Stimulated activated CD8-positive, alpha-beta memory T cell treated with anti-CD3 and anti-CD28 coated beads, Interleukin-15, amount 100 ng/mL, for 1 hour (primary cell): ENCODE measurements at places on chromosomes 7 and 10.
A peak's percentile ranks its signal among the peaks of the same experiment; 100 is the strongest.

- no peak for DNase-seq
Measured at GRCh38 chr7:25968205-25968993, 183.6 kb upstream of the NFE2L3 start.

DNA sequence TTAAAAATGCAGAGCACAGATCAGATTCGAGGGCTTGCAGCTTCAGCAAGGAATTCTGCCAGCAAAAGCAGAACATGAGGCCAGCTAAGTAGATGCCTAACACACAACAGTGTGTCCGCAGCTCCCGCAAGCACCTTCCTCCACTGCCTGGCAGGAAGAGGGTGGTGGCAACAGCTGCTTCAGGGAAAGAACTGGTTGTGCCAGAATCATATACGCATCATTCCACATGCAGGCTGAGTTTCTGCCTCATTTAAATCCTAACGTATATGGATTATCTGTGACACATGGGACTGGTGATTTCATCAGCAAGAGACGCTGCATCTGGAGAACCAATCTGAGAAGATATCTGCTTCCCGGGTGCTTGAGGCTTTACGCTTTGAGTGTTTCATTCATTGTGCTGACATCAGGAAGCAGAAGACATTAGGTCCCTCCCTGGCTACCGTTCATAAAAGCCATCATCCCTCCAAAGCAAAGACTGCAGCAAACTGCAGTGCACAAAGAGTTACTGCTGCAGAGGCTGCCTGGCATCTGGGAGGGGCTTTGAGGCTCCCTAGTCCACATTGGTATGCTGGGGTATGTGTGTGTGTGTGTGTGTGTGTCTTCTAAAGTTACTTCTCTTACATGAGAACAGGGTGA is 78.8 kb downstream of the FAM13C start:
- no peak for DNase-seq

GRCh38 chr10:132186488-132187429 is at the start of gene DPYSL4:
Gene DPYSL4, plus strand, starts transcription at chr10:132186948. Its CDS starts 116 bp downstream, at chr10:132187064.
- DNase-seq, result no peak

DNA sequence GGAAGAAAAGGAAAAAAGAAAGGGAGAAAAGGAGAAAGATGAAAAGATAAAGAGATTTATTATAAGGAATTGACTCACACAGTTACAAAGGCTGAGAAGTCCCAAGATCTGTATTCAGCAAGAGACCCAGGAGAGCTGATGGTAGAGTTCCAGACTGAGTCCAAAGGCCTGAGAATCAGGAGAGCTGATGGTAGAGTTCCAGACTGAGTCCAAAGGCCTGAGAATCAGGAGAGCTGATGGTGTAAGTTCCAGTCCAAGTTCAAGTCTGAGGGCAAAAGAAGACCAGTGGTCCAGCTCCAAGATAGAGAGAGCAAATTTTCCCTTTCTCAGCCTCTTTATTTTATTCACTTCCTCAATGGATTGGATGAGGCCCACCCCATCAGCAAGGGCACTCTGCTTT is 97.3 kb upstream of the AOAH start:
- DNase-seq, result no peak

GRCh38 chr10:60237977-60238758 is 151.5 kb downstream of the ANK3 start:
- no peak for DNase-seq

DNA sequence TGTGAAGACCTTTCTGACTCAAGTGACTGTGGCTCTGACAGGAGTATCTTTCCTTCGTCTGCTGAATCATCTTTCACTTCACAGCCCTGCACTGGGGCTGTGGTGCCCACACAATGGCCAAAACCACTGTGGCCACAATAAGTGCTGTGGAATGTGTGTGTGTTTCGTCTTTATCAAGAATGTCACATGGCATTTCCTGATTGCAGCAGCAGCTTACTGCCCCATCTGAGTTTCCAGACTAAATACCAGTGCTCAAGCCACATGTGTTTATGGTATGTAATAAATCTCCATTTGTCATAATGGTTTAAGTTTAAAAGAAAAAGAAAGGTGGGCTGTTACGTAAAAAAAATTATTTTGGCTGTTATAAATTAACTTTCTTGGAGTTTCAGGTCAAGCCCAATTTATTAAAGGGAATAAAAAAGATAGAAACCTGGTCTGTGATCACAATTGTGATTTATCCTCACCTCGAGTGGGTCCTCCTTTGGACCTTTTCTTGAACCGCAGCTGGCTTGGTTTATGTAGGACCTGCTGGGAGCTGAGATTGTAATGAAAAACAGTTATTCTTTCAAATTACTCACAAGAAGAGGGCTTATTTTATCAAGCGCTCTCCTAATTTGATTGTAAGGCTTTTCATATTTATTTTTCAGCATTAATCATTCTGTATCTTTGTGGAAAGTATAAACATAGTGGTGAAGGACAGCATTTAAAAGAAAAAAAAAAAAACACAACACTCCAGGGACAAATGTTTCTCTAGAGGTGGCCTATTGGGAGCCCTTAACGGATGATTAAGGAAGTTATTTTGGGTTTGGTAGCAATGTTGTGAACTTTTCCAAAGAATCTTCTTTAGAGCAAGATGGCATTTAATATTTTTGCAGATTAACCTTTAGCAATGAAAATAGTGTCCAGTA is 116.2 kb downstream of the LRMDA start:
- no peak for DNase-seq

GRCh38 chr7:37943905-37944736 is 23.7 kb downstream of the EPDR1 start:
- no peak for DNase-seq

DNA sequence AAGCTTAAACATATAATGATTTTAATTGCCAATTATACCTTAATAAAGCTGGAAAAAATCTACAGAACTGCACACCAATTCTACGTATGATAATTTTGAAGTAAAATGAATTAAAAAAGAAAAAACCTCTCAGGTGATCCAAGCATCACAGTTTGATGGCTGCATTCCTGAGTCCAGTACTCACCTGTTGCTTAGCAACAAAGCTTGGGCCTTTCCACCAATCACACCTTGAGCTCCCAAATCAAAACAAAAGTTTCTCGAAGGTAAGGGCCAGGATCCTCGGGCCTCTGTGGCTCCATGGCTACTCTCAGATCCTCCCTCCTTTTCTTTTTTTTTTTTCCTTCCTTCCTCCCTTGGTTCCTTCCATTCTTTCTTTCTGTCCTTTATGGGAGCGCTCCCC is 137.2 kb upstream of the PCBD1 start:
- no peak for DNase-seq

DNA sequence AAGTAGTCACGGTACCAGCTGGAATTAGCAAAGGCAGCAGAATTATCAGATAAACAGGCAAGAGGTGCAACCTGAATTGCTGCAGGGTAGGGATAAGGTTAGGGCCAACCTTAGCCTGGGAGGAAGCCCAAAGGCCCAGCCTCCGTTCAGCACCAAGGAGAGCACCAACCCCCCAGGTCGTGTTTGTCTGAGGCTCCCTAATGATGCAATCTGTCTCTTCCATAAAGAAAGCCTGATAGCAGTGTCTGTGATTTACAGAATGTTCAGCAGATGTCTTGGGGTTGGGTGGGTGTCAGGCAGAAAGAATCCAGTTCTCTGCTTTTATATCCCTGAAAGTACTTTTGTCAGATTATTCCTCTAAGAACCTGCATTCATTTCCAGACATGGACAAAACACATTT is 328.4 kb upstream of the AOAH start:
- no peak for DNase-seq

- no peak for DNase-seq
Measured at GRCh38 chr7:155189590-155189989, 108.1 kb upstream of the INSIG1 start.

- DNase-seq, result no peak
Measured at GRCh38 chr7:99390941-99391602, 16.5 kb downstream of the ARPC1B start.

DNA sequence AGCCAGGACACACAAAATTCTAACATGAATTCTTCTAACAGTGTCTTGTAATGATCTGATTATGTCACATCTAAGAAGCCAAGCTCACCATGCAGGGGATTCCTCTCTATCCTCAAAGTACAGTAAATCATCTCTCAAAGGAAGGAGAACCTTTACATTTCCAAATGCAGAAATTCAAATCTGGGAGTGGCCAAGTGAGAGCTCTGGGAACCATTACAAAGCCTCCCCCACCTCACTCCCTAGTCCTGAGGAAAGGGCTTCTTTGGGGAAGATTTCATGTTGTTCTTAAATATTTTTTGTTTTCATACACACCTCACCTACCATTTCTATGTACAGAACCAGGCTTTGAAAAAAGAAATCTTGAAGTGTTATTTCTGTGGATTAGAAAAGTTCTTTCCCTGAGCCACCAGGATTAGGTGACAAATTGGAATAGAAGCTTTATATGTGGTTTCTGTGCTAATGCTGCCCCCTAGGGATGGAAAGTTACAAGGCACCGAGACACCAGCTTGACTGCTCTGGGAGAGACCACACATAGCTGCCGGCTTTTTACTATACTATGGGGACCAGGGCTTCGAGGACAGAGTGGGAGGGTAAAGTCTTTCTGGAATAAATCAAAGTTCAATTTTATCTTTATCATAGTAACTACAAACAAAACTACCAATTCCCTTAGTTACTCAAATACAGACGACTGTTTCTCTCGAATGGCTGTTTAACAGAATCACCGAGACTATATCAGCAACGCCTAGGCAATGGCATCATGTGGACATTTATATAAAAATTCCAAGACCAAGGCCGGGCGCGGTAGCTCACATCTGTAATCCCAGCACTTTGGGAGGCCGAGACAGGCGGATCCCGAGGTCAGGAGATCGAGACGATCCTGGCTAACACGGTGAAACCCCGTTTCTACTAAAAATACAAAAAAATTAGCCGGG is 116.1 kb downstream of the RNF216 start:
- peak; percentile 26 for DNase-seq

DNA sequence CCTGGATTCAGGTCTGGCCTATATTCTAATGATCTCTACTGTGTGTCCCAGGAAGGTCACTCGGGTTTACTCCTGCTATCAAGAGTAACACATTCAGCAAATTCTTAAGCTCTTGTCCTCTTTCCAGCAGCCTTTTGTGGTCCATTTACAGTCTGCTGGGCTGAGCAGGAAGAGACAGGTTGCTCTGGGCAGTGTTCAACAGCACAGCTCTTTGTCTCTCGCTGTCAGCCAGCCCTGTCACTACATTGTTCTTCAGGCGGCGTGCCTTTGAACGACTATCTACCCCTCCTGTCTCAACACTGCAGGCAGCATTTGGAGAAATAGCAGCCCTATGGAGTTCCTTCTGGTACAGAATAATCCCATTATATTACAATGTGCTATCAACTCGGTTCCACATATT is 192.2 kb upstream of the TBX20 start:
- no peak for DNase-seq

- DNase-seq, result no peak
Measured at GRCh38 chr7:116800594-116800993, 61.8 kb upstream of the CAPZA2 start.

DNA sequence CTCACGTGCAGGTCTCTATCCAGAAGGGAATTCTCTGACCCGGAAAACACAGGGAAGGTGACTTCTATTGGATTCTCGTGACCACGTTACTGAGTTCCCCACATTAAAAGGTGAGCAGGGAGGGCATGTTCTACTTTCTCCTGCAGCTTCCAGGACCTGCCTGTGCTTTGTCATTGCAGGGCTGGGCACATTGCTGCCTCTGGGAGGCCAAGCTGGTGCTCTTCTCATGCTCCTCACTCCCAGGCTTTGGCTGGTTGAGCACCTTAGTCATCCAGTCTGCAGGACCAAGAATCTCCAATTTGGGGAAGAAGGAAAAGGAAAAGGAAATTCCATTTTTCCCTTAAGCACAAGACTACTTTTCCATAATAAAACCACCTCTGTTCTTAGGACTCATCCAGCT is 86.5 kb upstream of the TMEM72 start:
- no peak for DNase-seq

DNA sequence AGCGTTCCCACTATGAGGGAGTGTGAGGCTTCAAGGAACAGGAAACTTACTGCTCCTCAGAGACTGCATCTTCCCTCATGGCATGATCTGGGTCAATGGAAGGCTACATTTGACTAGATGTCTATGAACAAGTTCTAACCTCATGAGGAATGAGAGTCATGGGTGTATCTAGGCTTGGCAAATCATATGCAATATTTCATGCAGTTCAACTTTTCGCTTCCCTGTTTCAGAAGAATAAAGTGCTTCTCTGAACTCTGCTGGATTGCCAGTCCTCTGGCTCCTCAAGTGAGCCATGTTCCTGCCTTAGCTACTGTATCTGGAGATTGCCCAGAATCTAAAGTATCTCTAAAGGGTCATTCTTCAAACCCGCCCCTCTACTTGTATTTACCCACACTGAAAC is 54.3 kb upstream of the SEMA3A start:
- DNase-seq, result no peak

- no peak for DNase-seq
Measured at GRCh38 chr7:22628112-22628511, 98.9 kb upstream of the IL6 start.

- no peak for DNase-seq
Measured at GRCh38 chr7:479948-480499, 39.6 kb downstream of the PDGFA start.

DNA sequence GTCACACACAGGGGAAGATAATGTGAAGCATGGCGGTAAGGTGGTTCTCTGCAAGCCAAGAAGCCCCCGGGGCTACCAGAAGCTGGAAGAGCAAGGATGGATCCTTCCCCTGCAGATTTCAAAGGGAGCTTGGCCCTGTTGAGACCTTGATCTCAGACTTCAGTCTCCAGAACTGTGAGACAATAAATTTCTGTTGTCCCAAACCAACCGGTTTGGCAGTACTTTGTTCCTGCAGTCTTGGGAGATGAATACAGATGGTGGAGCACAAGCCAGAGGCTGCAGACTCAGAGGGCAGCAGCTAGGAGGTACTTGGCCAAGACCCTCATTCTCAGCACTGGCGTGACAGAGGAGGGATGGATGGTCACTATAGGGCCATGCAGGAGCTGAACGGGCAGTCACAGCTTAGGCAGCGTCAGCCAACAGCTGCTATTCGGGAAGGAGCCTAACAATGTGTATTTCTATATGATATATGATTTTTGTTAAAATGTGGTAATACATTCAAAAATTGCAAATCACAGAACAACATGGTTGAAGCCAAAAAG is 387.3 kb downstream of the TNS3 start:
- DNase-seq, result no peak

DNA sequence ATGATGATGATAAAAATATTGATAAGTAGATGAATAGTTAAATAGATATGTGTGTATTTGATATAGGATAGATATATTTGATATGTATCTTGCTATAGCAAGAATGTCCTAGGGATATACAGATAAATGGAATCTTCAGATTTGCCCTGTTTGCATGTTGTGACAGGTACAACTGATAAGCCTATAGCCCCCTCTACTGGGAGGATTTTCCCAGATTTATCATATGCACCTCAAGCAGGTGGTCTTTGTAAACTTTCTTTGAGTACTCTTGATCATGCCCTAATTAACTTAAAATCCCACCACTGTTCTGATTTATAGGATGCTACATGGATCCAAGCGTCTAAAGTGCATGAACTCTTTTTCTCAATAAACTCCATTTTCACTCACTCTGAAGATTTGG is 1050.7 kb downstream of the SORCS3 start:
- no peak for DNase-seq
